ENCODE measurements at places on chromosomes 2 and 18.

DNA sequence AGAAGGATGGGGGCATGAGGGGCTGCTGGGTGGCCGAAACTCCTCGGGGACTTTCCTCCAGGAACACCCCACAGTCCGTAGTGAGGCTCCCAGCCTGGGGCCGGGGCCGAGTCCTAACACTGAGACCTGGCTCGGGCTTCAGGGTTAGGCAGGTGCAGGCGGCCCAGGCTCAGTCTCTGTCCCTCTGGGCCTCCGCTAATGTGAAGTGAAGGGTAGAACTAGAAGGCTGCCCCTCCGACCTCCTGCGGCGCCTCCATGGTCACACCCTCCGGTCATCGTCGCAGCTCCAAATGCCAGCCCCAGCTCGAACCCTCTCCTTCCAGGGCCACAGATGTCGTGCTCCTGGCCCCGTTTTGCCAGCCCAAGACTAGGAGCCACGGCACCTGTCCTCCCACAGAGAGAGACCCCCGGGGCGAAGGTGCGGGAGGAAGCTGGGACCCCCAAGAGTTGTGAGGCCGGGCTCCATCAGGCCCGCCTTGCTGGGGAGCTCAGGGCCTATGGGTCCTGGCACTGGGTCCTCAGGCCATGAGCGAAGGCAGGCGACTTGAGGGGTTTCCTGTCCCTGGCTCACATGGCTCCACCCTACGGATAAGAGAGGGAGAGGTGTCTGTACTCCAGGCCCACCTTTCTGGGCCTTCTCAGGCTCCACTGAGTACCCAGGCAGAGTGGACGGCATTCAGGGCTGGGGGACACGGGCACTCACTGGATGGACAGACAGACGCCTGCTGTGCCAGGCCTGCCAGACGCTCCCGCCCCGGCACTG is 797 bp downstream of the ANO7 start:
- DNase-seq, result no peak

- DNase-seq, result peak; percentile 53
Measured at GRCh38 chr2:234496055-234496834, 636 bp downstream of the ARL4C start.

GRCh38 chr2:26456440-26457250 is 21.3 kb downstream of the OTOF start:
- DNase-seq, result peak; percentile 55

- no peak for DNase-seq
Measured at GRCh38 chr2:129801575-129801974, 177.9 kb upstream of the RAB6C start.

DNA sequence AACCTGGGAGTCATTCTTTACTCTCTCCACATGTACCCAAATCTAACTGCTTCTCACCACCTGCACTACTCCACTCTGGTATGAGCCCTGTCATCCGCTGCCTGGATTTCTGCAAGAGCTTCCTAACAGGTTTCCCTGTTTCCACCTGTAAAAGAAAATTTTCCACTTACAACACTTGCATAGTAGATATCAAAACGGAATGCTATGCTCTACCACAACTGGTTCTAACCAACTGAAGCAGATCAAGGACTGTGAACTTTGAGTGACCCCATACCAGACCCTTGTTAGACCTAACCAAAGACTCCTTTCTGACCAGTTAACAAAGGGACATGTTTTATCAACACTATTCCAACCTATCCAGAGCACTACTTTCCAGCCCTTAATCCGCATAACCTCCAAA is 3.8 kb upstream of the TMEM131 start:
- DNase-seq, result no peak

DNA sequence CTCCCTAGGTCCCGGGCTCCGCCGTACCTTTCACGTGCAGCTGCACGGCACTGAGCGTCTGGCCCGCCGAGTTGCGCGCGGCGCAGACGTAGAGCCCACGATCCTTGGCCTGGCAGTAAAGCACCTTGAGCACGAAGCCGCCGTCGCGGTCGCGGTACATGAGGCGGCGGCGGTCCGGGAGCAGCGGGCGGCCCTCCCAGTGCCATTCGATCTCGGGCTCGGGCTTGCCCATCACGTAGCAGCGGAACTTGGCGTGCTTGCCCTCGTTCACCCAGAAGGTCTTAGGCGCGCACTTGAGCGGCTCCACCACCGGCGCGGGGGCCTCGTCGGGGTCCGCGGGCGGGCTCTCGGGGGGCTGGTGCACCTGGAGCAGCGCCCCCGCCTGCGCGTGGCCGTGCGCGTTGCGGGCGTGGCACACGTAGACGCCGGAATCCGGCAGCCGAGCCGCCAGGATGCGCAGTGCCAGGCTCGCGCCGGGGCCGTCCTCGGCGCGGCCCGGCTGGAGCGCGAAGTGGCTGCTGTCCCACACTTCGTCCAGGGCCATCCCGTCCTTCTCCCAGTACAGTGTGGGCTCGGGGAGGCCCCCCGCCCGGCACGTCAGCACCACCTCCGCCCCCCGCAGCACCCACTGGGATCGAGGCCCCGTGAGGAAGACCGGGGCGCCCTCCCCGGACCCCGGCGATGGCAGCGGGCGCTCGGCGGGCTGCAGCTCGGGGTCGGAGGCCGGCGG is 980 bp downstream of the OBSL1 start:
- no peak for DNase-seq

DNA sequence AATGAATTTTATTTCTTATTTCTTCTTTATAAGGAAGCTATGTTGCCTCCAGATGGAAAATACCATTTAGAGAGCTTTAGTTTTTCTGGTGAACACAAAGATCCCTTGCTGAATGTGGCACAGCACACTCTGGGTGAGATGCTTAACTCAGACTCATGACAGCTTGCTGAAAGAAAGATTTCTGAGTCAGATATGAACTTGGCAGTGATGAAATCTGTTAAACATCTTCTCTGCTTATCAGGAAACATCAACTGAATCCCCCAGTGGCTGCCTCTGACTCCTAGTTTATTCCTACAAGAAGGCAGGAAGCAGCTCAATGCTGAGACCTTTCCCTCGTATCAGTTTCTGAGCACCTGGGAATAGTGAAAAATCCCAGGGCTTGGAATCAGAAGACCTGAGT is 162.8 kb downstream of the OSR1 start:
- DNase-seq, result no peak

DNA sequence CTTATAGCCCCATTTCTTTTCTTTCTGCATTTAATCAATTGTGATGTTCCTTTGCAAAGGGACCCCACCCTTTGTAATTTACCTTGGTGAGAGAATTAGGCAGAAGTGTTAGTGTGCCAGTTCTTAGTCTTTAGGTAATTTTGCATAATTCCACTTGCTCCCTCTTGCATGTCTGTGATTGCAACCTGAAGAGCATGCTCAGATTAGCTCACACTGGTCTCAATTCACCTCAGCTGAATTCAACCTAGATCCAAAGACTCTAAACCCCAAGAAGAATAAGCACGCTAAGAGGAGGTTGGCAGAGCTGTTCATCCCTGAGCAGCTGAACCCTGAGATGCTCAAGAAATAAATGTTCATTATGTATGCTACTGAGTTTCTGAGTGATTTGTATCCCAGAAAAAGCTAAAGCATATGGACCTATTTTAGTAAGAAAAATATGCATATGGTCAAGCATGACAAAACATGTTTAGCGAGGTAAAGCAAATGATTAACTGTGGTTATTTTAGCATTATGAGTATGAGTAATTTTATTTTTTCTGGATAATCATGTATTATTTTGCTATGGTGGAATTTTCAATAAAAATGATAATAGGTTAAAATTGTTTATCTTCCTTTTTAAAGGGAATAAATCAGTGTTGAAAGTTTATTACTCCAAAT is 299.2 kb upstream of the ZSWIM2 start:
- no peak for DNase-seq

- no peak for DNase-seq
Measured at GRCh38 chr2:240596491-240596931, 10.0 kb downstream of the CAPN10 start.

- DNase-seq, result peak; percentile 20
Measured at GRCh38 chr2:39718483-39718882, 52.8 kb downstream of the TMEM178A start.

GRCh38 chr2:178892751-178893625 is 85.8 kb upstream of the TTN start:
- DNase-seq, result no peak

DNA sequence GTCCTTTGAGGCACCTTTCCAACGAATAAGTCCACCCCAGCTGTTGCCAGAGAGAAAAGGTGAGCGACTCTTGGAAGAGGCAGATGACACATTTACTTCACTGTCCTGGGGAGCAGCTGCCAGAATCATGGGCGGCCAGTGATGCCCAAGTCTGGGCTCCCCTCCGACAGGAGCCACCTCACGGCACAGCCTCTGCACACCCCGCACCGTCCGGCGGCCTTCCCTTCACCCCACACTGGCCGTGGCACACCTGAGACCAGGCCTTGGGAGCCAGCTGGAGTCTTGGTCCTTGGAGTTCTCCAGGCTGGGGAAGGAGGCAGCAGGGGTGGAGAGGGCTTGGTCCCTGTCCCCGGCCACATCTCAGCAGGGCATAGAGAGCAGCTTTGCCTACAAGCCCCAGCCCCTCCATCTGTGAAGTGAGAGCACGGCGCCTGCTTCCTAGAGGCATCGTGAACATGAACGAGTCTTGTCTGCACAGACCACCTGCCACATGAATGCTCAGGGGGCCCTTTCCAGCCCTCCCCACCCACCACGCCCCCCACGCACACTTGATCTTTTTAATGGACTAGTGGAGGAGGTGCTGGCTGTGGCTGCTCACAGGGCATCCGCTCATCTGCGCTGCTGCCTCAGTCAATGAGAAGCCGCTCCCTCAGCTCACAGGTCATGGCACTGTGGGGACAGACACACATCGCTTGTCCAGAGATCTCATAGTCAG is 400.2 kb upstream of the MYT1L start:
- DNase-seq, result no peak

DNA sequence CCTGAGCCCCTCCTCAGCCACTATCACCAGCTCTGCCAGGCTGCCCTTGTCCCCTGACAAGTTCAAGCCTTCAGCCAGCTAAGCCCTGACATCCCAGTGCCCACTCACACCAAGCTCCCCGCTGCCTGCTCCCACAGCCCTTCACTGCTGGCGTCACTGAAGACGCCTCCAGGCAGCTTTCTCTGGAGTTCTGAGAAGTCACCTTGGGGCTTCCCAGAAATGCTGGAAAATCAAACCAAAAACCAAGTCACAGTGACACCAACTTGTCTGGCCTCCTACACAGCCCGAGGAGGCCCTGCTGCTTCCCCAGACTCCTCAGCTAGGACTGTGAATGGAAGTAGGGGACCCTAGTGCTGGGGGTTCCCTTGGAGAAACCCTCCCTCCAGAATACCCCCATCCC is 2.2 kb upstream of the TNS1 start:
- no peak for DNase-seq

DNA sequence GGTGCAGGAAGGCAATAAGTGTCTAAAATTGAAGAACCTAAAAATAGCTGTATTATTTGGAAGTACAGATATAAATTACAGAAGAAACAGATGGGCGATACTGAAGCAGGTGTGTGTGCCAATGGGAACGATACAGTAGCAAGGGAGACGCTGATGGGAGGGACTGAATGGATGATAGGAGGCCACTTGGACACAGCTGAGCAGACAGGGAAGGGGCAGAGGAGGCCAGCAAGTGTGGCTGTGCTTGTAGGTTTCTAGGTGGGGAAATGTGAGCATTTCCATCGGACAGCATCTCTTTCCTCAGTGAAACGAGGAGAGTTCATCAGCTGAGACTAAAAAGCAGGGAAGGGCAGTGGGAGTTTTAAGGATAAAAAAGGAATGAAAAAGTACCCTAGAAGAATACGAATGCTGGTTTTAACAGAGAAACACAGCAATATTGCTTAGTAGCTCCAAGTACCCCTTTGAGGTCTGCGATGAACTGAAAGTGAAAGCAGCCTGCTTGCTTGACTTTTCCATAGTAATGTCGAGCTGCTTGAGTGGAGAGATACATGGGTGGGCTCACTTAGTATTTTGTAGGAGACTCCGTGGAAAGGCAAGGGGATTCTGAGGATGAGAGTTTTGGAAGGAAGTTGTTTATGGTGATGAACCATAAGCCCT is 91.7 kb upstream of the EPC2 start:
- peak; percentile 7 for DNase-seq

DNA sequence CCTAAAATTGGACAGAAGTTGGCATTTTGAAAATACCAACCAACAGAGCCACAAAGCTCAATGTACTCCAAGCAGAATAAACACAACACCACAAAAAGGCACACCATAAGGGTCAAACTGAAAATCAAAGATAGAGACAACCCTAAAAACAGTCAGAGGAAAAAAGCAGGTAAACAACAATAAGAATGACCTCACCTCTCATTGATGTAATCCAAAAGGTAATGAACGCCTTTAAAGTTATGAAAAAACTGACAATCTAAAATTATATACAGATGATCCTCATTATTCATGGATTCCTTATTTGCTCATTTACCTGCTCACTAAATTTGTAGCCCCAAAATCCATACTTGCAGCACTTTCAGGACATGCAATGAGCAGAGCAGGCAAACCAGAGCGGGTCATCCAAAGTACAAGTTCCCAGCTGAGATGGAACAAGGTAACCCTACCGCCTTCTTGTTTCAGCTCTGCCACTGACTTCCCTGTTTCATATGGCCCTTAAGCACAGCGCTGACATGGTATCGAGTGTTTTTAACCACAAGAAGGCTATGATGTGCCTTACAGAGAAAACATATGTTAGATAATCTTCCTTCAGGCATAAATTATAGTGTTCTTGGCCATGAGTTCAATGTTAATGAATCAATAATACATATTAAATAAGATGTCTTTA is 17.0 kb downstream of the RTN4 start:
- DNase-seq, result no peak
